ENCODE measurements at places on chromosomes 1 and 21.

GRCh38 chr1:184340984-184341383 lies 45.8 kb upstream of the C1orf21 start:
- no peak for DNase-seq

DNA sequence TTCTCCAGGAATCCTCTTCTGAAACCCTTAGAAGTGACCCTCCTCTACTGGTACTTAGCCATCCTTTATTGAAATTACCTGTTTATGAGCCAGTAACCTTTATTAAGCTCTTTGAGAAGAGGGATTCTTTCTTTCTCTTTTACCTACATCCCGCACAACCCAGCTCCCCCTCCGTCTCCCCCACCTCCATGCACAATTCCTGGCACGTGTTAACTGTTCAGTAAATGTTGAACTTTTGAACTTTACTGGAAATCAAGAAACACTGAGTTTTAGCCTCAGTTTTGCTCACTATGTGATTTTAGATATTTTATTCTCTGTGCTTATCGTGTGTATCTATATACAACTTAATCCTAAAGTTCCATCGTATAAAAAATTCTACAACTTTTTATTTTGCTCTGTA lies 1.8 kb downstream of the TMED5 start:
- no peak for DNase-seq

DNA sequence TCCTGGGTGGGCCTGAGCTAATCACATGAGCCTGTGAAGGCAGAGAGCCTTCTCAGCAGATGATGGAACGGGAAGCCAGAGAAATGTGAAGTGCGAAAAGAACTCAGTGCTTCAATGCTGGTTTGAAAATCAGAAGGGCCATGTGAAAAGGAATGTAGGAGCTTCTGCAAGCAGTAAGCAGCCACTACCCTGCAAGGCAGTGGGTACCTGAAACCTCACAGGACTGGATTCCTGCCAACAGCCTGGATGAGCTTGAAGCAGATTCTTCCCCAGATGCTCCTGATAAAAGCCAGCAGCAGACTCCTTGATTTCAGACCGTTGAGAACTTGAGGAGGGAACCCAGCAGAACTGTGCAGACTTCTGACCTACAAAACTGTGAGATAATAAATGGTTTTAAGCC lies 158.6 kb downstream of the SYT2 start:
- DNase-seq, result no peak

GRCh38 chr1:97906567-97907241 lies 14.1 kb downstream of the DPYD start:
- no peak for DNase-seq

DNA sequence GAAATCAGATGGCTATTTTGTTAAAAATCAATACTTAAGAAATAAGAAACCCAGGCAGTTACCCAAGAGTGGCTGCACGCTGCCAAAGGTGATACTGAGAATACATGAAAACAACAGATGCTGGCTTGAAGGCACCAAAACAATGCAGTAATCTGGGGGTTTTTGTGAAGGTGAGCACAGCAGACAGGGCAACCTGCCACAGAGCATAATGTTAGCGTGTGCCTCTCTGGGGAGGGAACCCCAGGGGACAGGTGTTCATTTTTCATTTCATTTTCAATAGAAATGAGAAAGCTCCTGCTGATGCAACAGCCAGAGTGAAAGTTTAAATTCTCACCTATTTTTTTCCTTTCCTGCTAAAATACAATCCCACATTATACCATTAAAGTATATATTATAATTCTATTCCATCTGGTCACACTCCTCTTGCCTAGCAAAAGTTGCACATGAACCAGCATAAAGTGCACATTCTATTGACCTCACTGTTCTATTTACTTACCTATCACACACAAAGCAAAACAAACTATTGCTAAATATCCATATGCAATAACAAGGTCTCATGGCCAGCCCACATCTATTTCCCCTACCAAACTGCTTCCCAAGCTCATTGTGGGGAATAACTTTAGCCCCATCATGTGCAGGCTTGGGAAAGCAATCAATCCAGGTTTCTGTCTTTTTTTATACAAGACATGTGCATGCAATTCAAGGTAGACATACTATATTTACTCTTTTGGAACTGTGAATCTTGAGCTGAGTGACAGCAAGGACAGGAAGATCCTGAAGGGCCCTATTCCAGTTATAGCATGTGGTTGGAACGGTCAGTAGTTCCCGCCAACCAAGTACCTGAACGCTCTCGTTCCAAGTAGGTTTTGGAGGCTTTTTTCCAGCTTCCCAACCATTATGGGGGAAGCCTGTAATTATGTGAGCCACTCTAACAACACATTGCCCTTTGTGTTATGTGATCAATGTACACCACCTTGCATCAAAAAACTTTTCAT lies 173.6 kb downstream of the RERE start:
- peak; percentile 52 for DNase-seq

DNA sequence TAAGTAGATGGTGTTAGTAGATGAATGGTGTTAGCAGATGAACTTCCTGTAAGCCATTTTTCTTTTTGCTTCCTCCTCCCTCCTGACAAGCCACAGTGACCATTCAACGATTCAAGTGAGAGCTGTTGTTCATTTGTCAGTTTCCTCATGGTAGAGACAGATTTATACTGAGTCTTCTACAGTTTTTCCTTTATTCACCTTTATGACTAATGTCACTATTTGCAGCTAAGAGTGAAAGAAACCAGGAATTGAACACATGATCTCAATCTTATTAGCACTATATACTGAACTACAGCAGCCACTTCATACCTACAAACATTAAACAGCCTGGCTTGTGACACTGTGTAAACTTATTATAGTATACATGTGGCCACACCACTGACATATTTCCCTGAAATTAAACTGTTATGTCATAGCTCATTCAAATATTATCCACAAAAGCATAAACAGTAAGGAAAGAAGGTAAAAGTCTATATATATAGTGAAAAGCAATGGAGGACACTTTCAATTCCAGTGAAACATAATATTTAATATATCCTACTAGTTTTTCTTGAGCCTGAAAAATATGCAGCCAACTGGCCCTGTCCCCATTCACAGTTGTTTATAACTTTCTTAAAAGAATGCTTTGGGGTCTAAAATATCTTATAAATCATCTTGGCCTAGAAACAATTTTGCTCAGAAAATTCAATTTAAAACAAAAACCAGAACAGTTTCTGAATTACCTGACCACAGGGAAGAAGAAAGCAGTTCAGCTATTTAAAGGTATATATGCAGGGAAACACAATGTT lies 566.9 kb upstream of the ZRANB2 start:
- no peak for DNase-seq

DNA sequence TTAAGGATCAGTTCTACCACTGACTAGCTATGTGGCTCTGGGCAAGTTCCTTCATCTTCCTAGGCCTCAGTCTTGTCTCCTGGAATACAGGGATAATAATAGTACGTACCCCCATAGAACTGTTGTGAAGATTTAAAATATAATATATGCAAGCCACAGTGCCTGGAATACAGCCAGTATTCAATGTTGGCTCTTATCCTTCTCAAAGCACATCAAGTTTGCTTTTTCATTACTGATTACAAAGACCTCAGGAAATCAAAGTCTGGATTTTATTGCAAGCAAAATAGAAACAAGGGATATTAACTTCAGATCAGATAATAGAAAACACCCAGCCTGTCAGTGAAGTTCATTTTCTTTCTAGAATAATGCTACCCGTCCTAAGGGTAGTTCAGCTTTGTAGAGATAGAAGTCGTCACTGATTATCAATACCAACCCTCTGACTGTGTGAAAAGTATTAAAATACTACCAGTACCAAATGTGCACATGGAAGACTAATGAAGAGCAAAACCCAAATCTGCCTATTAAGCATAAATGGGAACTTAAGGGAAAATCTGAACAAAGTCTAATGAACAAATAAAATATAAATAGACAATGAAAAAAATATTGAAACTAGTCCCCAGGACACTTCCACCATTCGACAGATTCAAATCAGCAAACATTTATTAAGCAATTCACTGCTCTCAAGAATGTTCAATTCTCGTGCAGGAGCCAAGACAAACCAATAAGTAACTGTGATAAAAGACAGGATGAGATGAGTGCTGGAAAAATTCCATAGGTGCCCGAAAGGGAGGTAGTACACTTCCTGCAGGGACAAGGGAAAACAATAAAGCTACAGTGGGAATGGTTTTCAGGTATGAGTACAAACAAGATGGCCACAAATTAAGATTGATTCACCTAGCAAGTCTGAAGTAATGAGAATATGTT lies 206.2 kb downstream of the SMYD3 start:
- DNase-seq, result no peak

DNA sequence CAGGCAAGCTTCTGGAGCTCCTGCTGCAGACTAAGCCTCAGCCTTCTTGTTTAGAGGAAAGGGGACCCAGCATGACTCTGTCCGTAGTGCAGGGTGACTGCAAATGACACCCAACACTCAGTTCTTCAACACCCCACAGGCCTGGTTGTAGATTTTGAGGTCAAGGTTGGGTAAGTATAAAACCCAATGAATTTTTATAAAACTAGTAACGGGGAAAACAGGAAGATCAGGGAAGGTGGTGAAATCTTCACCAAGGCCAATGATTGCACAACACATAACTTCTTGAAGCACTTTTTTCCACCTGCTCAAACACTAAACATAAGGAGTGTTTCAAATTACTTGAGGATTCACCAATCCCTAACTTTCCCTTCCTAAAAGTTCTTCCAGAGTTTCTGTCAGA lies 89.4 kb upstream of the JAK1 start:
- DNase-seq, result no peak
